ENCODE measurements at places on chromosomes 4 and X. TPM values are rescaled to one million over a fixed set of nuclear protein-coding genes. Genes with fewer than 3 reads are reported as not detected.

DNA sequence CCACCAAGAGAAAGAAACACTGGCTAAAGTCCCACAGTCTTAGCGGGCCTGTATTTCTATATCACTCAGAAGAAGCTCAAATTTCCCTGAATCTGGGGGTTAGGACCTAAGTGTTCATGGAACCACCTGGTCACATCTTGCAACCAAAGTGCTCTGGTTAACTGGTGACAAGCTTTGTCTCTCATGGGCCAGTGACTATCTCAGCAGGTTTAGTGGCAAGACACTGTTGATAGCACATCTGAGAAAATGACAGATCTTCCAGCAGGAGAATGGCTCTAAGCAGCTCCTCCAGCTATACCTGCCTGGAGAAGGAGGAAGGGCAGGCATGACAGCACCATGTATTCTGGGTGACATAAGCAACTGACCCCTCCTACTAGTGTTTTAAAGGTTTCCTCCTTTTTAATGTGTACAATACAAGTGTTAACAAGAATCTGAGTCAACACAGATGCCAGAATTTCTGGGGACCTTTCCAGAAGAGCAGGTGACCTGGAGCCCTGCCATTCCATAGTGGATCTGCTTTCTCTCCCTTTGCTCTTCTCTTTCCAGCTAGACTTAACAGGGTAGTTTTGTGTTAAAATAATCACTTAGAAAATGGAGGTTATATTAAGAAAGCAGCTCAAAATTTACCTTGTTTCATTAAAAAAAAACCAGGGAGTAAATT lies 17.3 kb upstream of the QRFPR start:
- DNase-seq, result no peak

DNA sequence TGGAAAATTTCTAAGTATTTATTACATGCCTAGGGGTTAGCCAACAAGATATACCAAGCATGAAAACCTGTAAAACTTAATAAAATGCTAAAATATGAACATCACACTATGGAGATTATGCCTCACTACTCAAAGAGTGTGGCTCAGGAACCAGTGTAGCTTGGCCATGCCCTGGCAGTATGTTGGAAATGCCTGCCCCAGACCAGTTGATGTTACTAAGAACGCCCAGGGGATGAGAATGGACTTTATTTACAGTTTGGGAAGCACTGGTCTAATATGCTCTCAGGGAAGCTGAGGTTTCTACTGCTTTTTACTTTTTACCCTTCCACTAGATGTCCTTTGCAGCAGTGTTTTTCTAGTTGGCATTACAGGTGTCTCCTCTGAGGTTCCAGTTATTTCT lies 23.7 kb upstream of the TXLNG start:
- no peak for DNase-seq

The CT45A5 gene
- not detected for total RNA-seq

DNA sequence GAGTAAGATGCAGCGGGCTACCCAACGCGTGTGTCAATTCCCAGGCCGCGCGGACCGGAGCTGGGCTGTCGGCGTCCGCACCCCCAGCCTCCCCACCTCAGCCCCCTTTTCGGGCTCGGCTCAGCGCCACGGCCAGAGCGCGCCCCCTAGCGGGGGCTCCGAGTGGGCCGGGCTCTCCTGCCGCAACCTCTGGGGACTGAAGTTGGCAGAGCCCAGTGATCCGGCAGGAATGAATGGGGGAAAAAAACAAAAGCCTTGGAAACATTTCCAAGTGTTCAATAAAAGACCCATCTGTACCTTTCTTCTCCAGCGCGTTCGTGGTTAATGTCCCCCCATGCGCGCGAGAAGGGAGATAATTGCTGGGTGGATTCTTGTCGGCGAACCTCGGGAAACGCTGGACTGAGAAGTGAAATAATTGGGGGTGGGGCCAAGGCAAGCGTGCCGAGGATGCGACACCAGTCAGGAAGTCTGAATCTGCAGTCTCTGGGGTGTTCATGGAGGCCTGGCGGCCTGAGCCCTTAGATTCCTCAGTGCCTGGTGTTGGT lies 5.2 kb upstream of the ARX start:
- no peak for DNase-seq

The SMIM10 gene
- 3.2 TPM for total RNA-seq

- DNase-seq, result no peak
Observed at GRCh38 chrX:9231491-9231890, 197.6 kb upstream of the FAM9B start.

- no peak for DNase-seq
Observed at GRCh38 chr4:2101346-2102044, 42.4 kb downstream of the NAT8L start.

The CDKL2 gene
- 1.1 TPM for total RNA-seq

DNA sequence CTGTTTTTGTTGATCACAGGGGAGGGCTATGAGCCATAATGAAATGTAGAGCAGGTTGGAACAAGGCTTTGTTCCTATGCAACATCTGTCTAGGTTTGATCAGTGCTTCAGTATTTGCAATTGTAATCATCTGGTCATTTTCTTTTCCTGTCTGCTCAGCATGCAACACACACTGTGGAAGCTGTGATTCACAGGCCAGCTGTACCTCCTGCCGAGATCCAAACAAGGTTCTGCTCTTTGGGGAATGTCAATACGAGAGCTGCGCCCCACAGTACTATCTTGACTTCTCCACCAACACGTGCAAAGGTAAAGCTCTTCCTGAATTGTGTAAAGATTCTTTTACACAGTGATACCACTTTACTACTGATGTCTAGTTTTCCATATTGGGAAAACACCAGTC lies 181.9 kb upstream of the ANXA3 start:
- no peak for DNase-seq

The POU3F4 gene
- total RNA-seq, result not detected

GRCh38 chr4:3709061-3709845 lies 56.9 kb upstream of the ADRA2C start:
- DNase-seq, result no peak

DNA sequence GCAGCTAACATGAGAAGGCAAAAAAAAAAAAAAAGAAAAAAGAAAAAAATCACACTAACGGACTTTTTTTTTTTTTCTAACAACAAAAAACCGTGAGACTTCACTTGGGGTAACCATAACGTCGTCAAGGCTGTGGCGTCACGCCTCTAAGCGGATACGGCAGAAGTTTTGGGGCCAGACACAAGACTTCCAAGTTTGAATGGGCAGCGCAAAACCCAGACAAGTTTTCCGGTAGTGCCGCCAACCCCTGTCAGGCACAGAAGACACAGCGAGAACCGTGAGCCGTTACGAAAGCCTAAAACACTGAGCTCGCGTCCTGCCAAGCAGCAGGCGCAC lies 556 bp upstream of the SMARCA5 start:
- DNase-seq, result no peak

DNA sequence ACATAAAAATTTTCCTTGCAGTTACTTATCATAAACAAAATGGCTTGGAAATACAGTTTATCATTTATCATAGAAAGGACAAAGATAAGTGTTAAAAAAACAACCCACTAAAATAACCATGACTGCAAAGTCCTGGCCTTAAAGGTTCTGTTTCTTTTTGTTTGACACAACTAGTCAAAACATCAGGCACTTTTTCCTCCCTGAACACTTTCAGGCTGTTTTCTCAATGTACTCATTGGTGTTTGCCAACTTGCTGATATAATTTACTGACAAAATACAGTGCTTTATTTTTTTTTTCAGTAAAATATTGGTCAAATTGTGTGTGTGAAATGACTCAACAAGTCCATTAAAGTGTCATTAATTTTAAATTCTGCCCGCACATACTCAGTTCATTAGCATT lies 156.6 kb downstream of the ADGRL3 start:
- DNase-seq, result no peak

- DNase-seq, result no peak
Observed at GRCh38 chrX:106899841-106900240, 3.3 kb downstream of the RIPPLY1 start.

DNA sequence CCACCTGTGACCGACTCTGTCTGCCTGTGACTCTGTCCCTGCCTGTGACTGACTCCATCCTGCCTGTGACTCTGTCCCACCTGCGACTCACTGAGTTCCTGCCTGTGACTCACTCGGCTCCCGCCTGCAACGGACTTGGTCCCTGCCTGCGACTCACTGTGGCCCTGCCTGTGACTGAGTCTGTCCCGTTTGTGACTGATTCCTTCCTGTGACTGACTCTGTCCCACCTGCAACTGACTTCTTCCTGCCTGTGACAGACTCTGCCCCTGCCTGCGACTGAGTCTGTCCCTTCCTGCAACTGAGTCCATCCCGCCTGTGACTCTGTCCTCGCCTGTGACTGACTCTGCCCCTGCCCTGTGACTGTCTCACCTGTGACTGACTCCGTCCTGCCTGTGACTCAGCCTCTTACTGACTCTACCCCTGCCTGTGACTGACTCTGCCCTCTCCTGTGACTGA lies 9.6 kb upstream of the UVSSA start:
- DNase-seq, result no peak

- DNase-seq, result no peak
Observed at GRCh38 chr4:5992828-5993321, 25.4 kb downstream of the C4orf50 start.

GRCh38 chr4:17189401-17189720 lies 290.9 kb upstream of the LDB2 start:
- DNase-seq, result no peak

DNA sequence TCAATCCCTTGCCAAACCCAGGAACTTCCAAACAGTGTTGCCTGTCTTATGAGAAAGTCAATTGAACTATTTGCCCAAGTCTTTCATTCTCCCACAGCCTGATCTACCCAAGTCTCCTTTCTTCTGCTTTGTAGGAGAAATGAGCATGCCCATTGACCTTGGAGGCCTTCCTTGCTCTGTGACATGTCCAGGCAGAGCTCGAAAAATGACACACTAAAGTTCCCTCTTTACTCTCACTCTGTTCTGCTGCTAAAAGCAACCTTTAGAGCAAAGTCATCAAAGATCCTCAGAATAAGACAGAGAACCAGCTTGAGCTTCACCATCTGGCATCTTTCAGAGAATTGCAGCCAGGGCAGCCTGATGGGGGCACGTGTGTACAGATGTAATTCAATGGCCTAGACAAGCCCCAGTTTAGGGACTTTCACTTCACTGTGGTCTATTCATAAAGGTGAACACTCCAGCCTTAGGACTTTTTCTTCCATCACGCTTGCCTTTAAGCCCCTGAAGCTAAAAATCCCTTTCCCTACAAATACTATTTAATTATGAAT lies 136.4 kb downstream of the AMELX start:
- no peak for DNase-seq

- DNase-seq, result no peak
Observed at GRCh38 chrX:12844319-12844718, 22.6 kb upstream of the TLR7 start.

- no peak for DNase-seq
Observed at GRCh38 chr4:140641105-140641555, 72.4 kb upstream of the UCP1 start.

The AREG gene
- 6.8 TPM for total RNA-seq

DNA sequence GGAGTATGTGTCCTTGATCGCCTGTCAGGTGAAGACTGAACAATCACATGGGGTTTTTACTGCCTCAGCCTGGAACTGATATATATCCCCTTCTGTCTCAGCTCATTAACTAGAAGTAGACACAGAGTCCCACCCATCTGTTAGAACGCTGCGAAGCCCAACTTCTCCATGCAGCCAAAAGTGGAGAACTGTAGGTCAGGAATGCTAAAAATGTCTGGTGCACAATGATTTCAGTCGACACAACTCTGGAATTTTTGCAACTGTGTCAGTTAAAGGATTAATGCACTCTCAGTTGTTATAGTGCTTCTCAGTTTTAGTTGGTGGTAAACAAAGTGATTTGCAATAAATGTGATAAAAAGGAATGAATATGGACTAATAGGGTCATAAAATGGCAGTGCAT lies 287.2 kb downstream of the INPP4B start:
- DNase-seq, result no peak

- DNase-seq, result no peak
Observed at GRCh38 chrX:9829308-9830267, 43.4 kb downstream of the SHROOM2 start.

The CXCL3 gene
- total RNA-seq, result 11.1 TPM

DNA sequence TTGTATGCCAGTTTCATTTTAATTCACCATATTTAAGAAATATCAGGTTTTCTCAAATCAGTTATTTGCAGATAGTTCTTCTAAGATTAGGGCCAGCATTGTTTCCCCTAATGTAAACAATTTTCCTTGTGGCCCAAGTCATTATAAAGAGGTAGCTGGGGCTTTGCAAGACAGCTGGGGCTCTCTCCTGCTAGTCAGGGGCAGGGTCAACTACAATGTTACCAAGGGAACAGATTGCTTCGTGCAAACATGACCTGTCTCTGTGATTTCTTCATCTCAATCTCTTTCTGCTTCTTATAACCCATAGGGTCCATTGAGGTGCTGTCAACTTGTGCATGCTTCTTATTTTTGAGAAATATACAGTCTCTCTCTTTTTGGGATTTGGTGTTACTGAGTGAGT lies 12.1 kb downstream of the ARMCX6 start:
- no peak for DNase-seq

The RTL3 gene
- not detected for total RNA-seq

GRCh38 chr4:39114436-39114835 lies 52.4 kb downstream of the KLHL5 start:
- no peak for DNase-seq

The ASB9 gene
- total RNA-seq, result 24.5 TPM

The CPEB2 gene
- 6.2 TPM for total RNA-seq
